Stimulated activated CD4-positive, alpha-beta T cell treated with anti-CD3 and anti-CD28 coated beads, TNF-alpha, amount 100 ng/mL, for 24 hours (primary cell): ENCODE measurements at places on chromosomes 5 and 9.

GRCh38 chr5:172093965-172094364 lies 87.5 kb upstream of the FBXW11 start:
- no peak for DNase-seq

DNA sequence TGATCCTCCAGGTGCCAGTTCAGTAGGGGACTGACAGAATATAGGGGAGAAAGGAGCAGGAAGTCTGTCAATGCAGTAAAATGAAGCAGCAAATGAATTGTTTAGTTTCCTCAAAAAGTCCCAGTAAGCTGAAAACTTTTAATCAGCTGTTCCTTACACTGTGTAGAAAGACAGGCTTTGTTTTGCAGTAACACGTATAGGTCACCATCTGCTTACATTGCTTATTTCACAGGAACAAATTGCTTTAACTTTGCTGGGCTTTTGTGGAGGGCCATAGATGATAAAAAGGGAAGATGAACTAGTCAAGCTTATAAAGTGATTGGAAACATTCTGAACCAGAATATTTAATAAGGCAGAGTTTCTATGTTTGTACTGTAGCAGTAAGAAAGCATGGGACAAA lies 331.3 kb upstream of the RFX3 start:
- no peak for DNase-seq

DNA sequence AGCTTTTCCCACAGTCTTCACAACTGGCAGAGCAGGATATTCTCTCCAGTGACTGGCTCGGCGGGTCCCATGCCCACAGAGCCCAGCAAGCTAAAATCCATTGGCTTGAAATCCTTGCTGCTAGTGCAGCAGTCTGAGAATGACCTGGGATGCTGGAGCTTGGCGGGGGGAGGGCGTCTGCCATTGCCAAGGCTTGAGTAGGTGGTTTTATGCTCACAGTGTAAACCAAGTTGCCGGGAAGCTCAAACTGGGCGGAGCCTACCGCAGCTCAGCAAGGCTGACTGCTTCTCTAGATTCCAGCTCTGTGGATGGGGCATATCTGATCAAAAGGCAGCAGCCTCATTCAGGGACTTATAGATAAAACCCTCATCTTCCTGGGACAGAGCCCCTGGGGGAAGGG lies 194.1 kb downstream of the CCDC171 start:
- DNase-seq: no peak

- DNase-seq: no peak
These were observed 132.9 kb downstream of the NFIB start for GRCh38 chr9:14180960-14181537.
